ENCODE measurements at places on chromosomes 3 and 15.
A peak's percentile ranks its signal among the peaks of the same experiment; 100 is the strongest.

GRCh38 chr15:34815836-34816235 lies 20.5 kb upstream of the ACTC1 start:
- no peak overlapping the region for H3K4me3 ChIP-seq
- H3K27ac ChIP-seq: no peak overlapping the region
- H3K4me1 ChIP-seq: no peaks in the 10 kb centered on the region
- H3K36me3 ChIP-seq: no peaks in the 10 kb centered on the region
- peaks cover 40% of the 10 kb centered on the region for H3K27me3 ChIP-seq

DNA sequence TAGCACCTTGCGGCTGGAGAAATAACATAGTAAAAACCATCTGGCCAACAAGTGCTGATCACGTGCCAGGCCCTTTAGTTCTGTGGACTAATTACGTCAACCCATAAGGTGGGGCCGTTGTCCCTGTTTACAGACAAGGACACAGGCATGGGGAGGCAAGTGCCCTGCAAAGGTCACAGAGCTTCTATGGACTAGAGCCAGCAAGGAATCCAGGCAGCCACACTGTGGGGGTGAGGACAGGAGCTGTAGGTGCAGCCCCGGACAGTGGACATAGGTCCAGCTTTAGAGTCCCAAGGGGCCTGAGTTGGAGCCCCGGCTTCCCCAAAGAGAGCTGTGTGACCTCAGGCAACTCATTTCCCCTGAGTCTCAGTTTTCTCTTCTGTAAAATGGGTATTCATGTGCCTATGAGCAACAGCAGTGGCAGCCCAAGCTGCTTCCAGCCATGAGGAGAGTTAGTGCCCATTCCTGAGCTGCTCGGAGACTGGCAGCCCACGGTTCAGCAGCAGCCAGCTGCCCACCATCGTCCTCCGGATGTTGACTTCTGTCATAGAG lies 13.9 kb downstream of the CHST13 start:
- no peak for DNase-seq
- no peaks in the 10 kb centered on the region for H3K36me3 ChIP-seq

GRCh38 chr15:40340038-40340739 lies 550 bp downstream of the CCDC9B start:
- no peaks in the 10 kb centered on the region for H3K27me3 ChIP-seq
- no peaks in the 10 kb centered on the region for H3K36me3 ChIP-seq
- no peak overlapping the region for H3K4me3 ChIP-seq
- no peak for DNase-seq
- H3K4me1 ChIP-seq: peaks cover 6% of the 10 kb centered on the region

DNA sequence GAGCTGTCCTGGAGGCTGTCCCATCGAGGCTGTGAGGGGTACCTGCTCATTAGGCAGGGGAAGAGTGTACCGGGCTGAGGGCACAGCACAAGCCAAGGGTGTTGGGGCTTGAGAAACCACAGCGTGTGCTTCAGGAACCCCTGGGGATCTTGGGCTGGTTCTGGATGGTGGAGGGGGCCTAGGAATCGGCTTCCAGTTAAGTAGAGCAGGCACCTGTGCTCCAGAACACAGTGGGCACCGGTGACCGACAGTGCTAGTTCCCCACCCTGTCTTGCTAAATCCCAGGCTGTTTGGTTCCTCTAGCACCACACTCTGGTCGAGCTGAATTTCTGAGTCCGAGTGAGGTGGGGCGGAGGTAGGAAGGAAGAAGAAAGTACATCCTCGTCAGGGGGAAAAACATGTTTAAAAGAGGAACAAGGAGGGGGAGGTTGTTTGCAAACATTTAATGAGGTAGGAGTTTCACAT lies 29.1 kb downstream of the SLC6A6 start:
- peak overlapping the region; percentile 69 for H3K4me3 ChIP-seq
- no peaks in the 10 kb centered on the region for H3K27me3 ChIP-seq
- peaks cover 90% of the 10 kb centered on the region for H3K4me1 ChIP-seq
- peak overlapping the region; percentile 96 for H3K27ac ChIP-seq
- H3K36me3 ChIP-seq: peaks cover 53% of the 10 kb centered on the region
- no peak for DNase-seq

- no peaks in the 10 kb centered on the region for H3K36me3 ChIP-seq
- H3K4me1 ChIP-seq: peaks cover 3% of the 10 kb centered on the region
- H3K27me3 ChIP-seq: peaks cover 2% of the 10 kb centered on the region
- no peak overlapping the region for H3K27ac ChIP-seq
- no peak for DNase-seq
Measured at GRCh38 chr3:171935261-171936123, 92.3 kb downstream of the TMEM212 start.

DNA sequence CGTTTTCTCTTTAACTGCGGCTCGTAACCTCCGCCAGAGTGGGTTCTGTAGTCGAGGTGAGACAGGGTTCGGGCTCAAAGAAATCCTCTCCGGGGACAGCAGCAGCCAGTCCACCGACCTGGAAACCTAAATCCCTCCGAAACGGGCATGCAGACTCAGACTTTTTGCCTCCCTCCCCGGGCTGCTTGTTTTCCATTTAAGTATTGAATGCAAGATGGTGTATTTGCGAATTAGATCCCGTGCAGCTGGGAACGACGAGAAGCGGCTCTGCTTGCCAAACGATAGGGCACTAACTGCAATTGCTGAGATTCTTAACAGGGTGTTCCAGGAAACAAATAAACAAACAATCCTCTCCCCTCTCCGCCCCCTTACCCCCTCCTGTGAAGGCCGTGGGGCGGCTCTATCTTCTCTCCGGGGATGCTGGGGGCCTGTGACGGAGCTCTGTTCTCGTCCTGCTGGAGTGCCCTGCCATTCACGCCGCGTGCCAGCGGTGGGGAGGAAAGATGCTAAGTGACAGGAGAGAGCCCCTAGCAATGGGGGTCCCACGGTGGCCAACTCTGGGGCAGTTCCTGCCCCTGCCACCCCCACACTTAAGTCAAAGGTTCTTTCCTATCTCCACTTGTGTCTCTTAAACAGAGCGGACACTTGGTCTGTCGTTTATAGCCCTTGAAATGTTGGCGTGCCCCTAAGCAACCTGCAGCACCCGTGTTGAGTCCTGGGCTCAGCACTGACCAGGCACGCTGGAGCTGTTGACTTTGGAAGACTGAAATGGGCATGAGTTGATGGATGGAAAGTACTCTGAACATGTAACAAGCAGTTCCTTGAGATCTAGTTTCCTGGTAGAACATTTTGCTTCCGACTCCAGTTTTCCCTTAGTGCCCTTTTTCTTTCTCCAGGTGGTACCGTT lies 1.3 kb upstream of the ETV5 start:
- peaks cover 91% of the 10 kb centered on the region for H3K27me3 ChIP-seq
- H3K27ac ChIP-seq: no peak overlapping the region
- DNase-seq: no peak
- H3K4me1 ChIP-seq: peaks cover 42% of the 10 kb centered on the region
- H3K36me3 ChIP-seq: no peaks in the 10 kb centered on the region
- H3K4me3 ChIP-seq: peak overlapping the region; percentile 79

DNA sequence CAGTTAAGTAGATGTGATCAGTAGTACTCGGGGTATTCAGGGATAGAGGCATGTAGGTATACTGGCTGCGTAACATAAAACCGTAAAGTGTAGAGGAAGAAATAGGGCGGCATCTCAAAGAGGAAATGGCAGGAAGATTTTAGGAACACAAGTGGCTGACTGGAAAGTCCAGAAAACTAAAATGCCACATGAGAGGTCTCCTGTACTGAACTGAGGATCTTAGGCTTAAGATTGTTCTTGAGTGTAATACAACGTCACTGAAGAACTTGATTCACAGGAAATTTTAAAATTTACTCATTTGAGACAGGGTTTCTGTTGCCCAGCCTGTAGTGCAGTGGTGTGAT lies 2.3 kb upstream of the LMLN start:
- no peak for DNase-seq
- no peaks in the 10 kb centered on the region for H3K27me3 ChIP-seq
- H3K4me1 ChIP-seq: peaks cover 88% of the 10 kb centered on the region
- H3K36me3 ChIP-seq: peaks cover 52% of the 10 kb centered on the region
- peak overlapping the region; percentile 97 for H3K27ac ChIP-seq
- H3K4me3 ChIP-seq: no peak overlapping the region

DNA sequence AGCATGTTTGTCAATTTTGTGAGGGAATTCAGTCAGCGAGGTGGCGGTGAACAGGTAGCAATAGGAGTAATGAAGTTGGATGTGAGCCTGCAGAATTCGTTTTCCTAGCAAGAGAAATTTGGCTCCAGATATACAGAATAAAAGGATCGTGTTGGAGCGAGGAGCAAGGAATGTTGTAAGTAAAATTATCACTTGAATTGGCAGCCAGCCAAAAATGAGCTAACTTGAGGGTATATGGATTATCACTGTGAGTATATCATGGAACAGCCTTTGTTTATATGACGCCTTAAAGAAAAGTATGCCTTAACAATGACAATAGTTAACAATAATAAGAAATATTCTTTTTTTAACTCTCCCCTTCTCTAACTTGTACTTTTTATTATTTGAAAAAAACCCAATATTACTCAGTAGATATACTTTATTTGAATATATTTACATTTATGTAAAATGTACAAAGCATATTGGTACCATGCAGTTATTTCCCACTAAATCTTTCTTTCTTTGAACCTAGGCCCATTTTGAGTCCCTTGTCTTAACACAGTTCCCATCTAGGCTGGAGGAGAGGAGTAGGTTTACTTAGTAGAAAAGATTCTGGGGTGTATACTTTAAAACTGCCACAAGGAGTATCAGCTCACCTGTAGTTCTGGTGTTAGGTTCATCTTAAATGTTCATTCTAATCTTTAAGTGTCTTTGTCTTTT lies 29.3 kb downstream of the EPHA6 start:
- H3K27me3 ChIP-seq: no peaks in the 10 kb centered on the region
- H3K36me3 ChIP-seq: no peaks in the 10 kb centered on the region
- H3K4me3 ChIP-seq: no peak overlapping the region
- H3K4me1 ChIP-seq: no peaks in the 10 kb centered on the region
- DNase-seq: no peak

- peaks cover 5% of the 10 kb centered on the region for H3K27me3 ChIP-seq
- H3K4me1 ChIP-seq: no peaks in the 10 kb centered on the region
- no peak overlapping the region for H3K27ac ChIP-seq
- H3K4me3 ChIP-seq: no peak overlapping the region
- no peaks in the 10 kb centered on the region for H3K36me3 ChIP-seq
- no peak for DNase-seq
Measured at GRCh38 chr3:60594025-60594424, 657.2 kb downstream of the FHIT start.

GRCh38 chr15:67143646-67144045 lies 78.2 kb downstream of the SMAD3 start:
- DNase-seq: peak; percentile 19
- H3K36me3 ChIP-seq: peaks cover 9% of the 10 kb centered on the region
- no peaks in the 10 kb centered on the region for H3K27me3 ChIP-seq
- no peak overlapping the region for H3K27ac ChIP-seq

GRCh38 chr3:119469418-119470189 lies 841 bp downstream of the POGLUT1 start:
- peak overlapping the region; percentile 88 for H3K4me3 ChIP-seq
- H3K36me3 ChIP-seq: peaks cover 44% of the 10 kb centered on the region
- no peaks in the 10 kb centered on the region for H3K27me3 ChIP-seq
- H3K27ac ChIP-seq: peak overlapping the region; percentile 95
- no peak for DNase-seq

DNA sequence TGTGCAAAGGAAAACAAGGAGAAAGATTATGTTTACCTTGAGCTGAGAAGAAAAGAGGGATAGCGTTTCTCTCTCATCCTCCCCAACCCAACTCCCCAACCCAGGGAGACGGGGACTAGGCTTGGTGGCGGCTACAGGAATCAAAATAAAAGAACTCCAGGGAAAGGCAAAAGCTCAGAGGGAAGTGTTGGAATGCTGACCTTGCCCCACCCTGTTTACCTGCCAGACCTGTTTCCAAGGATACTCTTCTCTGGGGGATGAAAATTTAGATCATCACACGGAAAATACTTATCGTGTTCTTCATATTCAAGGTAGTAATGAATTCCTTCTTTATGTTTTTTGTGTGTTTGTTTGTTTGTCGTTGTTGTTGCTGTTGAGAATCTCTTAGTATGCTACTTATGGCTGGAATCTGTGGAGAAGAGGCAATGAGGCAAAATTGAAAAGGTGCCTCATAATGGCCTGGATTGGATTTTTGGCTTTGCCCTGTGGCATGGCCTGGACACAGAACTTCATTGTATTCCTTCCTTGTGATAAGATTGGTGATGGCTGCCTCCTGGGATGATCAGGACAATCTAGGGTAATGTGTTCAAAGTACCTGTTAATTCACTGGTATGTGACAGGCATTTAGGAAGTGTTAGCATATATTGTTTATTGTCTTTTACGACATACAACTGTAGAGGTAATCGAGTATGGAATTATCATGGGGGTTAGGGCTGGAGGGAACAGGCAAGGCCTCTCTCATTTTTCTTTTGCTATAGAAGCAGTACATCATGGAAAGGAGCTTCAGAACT lies 11.1 kb upstream of the TPRG1 start:
- H3K27ac ChIP-seq: no peak overlapping the region
- no peaks in the 10 kb centered on the region for H3K36me3 ChIP-seq
- no peaks in the 10 kb centered on the region for H3K4me1 ChIP-seq
- no peak overlapping the region for H3K4me3 ChIP-seq

DNA sequence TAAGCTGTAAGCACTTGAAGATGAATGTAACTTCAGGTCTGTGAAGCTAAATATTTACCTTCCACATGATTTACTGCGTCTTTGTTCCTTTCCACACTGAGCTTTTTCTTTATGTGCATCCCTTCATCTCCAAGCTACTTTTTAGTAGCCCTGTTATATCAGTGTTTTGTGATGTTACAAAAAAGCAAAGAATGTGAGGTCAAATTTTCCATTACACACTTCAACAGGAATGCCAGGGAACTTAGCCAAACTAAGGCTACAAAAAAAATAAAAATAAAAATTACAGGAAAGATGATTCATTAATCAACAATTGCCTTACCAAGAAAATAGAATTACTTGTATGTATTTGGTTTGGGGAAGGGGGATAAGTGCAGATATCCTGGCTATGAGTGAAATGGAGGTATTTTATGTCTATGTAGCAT lies 73.0 kb downstream of the FILIP1L start:
- no peaks in the 10 kb centered on the region for H3K27me3 ChIP-seq
- no peak overlapping the region for H3K27ac ChIP-seq
- peaks cover 4% of the 10 kb centered on the region for H3K36me3 ChIP-seq
- peaks cover 4% of the 10 kb centered on the region for H3K4me1 ChIP-seq
- no peak overlapping the region for H3K4me3 ChIP-seq
- DNase-seq: no peak

DNA sequence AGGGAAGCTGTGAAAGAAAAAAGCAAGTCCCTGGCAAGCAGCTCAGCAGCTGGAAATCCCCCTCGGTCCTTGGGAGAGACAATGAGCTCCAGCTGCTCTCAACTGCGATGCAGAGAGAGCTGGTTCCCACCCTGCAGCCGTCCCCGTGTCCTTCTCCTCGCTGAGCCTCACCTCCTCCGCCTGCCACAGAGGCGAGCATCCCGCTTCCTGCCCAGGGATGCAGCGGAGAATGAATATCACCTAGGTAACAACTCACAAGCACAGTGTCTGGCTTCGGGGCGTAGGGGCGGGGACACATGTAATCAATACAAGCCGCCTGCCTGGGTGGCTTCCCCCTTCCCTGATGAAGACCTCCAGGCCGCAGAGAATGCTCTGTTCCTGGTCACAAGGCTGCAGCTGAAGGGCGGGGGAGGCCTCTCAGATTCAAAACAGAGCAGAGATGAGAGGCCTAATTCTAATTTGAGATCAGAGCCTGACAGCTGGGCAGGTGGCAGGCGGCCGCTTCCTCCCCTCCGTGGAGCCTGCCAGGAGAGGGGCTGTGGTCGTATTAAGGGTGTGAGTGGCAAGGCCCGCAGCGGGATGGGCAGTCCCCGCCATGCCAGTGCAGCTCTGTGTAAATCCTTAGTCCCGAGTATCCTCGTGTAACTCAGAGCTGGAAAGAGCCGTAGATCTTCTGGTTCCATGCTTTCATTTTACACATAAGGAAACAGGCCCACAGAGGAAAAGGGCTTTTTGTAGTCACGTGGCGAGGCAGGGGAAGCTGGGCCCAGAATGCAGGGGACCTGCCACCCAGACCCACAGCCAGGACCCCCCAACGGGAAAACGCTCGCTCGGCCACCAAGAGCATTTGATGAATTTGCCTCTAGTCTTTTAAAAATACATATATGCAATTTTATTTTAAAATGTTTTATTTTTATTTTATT lies 24.3 kb downstream of the ZDHHC19 start:
- DNase-seq: no peak
- peak overlapping the region; percentile 56 for H3K4me3 ChIP-seq
- peak overlapping the region; percentile 72 for H3K27ac ChIP-seq

Measured in activated T-cell treated with anti-CD3 and anti-CD28 coated beads, Interleukin-2, amount 50 U/mL, for 24 hours (primary cell).